ENCODE measurements at places on chromosomes 4 and X.

- DNase-seq: no peak
These were observed 1.0 kb downstream of the ACSL1 start for GRCh38 chr4:184824776-184825084.

DNA sequence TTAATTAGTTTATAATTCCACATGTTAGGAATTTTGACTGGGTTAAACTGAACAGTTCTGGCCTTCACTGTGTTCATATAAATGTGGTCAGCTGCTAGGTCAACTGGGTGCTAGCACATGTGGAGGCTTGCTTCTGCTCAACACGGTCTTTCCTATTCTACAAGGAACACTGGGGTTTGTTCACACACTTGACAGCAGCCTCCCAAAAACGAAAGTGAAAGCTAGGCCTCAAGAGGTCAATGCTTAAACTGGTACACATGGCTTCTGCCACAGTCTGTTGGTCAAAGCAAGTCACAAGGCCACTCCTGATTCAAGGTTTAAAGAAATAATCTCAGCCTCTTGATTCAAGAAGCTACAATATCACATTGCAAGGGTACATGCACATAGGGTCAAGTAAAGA lies 126.5 kb downstream of the QDPR start:
- no peak for DNase-seq

DNA sequence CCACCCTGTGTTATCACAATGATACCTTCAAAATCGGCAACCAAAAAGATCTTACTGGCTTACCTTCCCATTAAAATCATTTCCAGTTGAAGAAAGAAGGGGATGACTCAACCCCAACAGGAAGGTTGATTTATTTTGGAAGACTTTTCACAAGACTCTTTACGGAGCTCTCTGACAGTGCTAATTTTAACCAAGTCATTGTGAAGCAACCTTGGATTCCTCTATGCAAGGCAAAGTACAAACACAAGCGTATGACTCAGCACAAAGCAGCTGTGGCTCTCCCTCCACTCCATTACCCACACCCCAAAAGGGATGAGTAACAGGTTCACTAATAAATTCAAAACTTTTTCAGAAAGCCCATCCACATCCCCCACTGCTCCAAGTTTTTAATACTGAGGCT lies 213.8 kb upstream of the FGF13 start:
- DNase-seq: no peak

DNA sequence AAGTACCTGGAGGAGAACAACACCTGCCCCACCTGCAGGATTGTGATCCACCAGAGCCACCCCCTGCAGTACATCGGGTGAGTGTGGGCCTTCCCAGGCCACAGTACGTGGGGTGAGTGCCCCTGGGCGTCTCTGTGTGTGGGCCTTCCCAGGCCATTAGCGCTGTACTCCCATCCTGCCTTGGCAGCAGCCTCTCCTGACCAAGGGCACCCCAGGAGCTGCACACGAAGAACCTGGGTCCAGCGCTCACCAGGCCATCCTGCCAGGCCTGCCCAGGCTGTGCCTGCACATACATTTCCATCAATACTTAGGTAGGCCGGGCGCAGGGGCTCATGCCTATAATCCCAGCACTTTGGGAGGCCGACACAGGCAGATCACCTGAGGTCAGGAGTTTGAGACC lies 29.3 kb downstream of the PCGF3 start:
- DNase-seq: no peak

- no peak for DNase-seq
These were observed 274.9 kb upstream of the PITX2 start for GRCh38 chr4:110897784-110898183.

GRCh38 chr4:73068491-73069337 lies 802 bp downstream of the COX18 start:
- no peak for DNase-seq

GRCh38 chr4:173288698-173289352 lies 45.3 kb downstream of the HMGB2 start:
- no peak for DNase-seq

DNA sequence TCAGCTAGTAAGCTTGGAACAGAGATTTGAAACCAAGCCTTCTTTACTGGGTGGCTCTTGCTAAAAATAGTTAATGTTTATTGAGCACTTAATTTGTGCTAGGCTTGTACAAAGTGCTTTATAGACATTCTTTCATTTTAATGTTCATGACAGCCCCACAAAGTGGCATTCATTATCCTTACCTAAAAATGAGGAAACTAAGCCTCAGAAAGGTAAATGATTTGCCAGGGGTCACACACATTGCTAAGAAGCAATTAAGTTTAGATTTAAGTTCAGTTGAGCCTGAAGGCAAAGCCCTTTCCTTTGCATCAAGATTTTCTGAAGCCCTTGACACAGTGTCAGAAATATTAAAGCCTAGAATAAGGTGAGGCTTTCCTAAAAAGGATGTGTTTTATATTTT lies 327.5 kb upstream of the FGF13 start:
- DNase-seq: no peak

- no peak for DNase-seq
These were observed 837.6 kb downstream of the PDHA2 start for GRCh38 chr4:96677499-96677898.

DNA sequence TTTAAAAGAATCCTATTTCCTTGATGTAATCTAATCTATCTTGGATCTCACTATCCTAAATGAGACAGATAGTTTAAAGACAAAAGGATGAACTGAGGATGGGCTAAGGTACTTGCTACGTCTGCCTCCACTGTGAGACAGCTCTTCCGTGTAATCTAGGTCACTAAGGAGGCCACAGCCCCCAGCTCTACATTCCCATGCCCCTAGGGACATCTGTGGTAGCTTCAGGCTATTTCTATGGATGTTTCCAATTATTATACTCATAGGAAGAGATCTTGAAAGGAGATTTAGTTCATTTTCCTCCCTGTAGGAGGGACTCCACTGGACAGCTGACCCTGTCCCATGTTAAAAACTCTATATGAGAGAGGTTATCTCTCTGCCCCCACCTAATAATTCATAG lies 140.8 kb upstream of the TRPC5 start:
- no peak for DNase-seq

DNA sequence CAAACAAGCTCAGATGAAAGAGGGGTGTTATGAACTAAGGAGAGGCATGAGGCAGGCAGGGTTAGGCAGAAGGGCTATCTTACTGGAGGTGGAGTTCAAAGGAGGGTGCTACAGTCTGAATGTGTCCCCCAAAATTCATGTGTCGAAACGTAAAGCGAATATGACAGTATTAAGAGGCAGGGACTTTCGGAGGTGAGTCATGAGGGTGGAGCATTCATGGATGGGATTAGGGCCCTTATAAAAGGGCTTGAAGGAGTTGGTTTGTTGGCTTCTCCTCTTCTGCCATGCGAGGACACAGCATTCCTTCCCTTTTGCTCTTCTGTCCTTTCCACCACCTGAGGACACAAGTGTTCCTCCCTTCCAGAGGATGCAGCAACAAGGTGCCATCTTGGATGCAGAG lies 22.9 kb downstream of the APLN start:
- DNase-seq: no peak

- no peak for DNase-seq
These were observed 3.5 kb upstream of the ZFP92 start for GRCh38 chrX:153407736-153408135.

- peak; percentile 38 for DNase-seq
These were observed 43.0 kb downstream of the CCDC158 start for GRCh38 chr4:76377911-76378310.

DNA sequence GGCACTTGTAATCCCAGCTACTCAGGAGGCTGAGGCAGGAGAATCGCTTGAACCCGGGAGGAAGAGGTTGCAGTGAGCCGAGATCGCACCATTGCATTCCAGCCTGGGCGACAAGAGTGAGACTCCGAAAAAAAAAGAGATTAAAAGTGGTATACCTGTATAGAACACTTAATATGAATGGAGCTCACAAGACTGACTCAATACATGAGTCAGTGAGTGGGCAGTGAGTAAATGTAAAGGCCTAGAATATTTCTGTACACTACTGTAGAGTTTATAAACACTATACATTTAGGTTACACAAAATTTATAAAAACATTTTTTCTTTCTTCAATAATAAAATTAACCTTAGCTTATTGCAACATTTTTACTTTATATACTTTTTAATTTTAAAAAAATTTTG lies 93.8 kb downstream of the CENPC start:
- DNase-seq: no peak

- DNase-seq: no peak
These were observed 95.1 kb upstream of the LIMCH1 start for GRCh38 chr4:41442810-41443209.

- no peak for DNase-seq
These were observed 689 bp upstream of the TMA16 start for GRCh38 chr4:163493643-163494359.

GRCh38 chrX:24148535-24149350 lies 786 bp upstream of the ZFX start:
- DNase-seq: no peak

- DNase-seq: no peak
These were observed 22.9 kb upstream of the FAT1 start for GRCh38 chr4:186746581-186746980.

- DNase-seq: no peak
These were observed 11.6 kb downstream of the SORBS2 start for GRCh38 chr4:185800266-185800945.

DNA sequence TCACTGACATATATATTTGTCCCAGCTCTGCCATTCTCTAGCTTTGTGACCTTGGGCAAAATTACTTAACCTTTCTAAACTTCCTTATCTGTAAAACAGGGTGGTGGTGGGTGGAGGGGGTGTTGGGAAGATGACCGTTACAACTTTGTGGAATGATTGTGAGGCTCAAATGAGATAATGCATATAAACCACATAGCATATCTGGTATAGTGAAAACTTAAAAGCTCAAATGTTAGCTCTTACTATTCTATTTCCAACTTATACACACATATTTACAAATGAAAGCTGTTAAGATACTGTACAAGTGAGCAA lies 52.9 kb upstream of the HPRT1 start:
- DNase-seq: no peak

- DNase-seq: no peak
These were observed 7.7 kb upstream of the MAPK10 start for GRCh38 chr4:86367577-86367976.

DNA sequence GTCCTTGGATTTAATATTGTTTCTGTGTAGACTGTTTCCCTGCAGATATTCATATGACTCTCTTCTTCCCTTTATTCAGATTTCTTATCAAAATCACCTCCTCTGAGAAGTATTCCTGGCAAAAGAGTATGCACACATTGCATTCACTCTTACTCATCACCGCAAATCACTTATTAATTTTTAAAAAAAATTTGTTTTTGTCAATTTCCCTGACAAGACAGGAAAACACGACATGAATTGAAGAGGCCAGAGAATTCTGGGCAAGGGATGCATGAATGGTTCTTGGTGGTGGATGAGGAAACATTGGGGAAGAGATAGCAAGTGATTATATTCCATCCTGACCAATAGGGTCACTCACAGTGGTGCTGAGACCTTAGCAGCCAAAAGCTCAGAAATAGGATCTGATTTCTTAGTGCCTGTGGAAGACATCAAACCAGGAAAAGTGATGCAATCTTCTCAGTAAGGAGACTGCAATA lies 522.5 kb upstream of the AGA start:
- DNase-seq: no peak

- DNase-seq: no peak
These were observed 11.5 kb upstream of the ADGRG2 start for GRCh38 chrX:19133784-19134183.

DNA sequence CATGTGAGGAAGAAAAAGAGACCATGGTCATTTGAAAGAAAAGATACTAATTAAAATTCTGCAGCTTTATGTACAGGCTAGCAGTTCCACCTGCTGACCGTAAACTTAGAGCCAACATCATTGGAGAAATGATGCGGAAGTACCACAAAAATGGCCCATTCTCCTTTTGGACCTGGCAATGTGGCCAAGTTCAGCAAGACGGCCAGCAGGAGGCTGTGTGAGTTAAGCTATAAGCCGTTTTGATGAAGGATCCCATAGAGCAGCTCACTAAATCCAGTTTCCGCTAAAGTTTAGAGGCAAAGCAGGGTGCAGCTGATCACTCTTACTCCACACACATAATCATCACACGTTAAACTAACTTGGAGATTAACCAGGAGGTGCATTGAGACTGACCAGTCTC lies 133.8 kb downstream of the LDB2 start:
- DNase-seq: no peak

DNA sequence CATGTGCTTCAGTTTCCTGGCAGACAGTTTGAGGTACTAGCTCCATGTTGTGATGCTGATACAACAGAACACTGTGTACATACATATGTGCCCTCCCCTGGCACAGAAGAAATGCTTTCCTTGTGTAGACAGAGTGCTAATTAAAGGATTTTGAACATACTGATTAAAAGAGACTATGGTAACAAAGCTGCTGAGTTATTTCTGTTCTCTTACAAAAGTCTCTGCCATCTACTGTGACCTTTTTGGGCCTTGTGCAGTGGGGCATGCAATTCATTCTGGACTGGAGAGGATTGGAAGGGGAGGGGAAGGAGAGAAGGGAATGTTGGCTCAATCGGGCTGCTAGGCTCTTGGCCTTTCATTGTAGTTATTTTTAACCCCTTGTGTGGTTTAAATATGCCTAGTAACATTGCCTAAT lies 6.0 kb downstream of the PDLIM5 start:
- DNase-seq: no peak

GRCh38 chrX:105116486-105116885 lies 104.0 kb downstream of the TEX13A start:
- no peak for DNase-seq

DNA sequence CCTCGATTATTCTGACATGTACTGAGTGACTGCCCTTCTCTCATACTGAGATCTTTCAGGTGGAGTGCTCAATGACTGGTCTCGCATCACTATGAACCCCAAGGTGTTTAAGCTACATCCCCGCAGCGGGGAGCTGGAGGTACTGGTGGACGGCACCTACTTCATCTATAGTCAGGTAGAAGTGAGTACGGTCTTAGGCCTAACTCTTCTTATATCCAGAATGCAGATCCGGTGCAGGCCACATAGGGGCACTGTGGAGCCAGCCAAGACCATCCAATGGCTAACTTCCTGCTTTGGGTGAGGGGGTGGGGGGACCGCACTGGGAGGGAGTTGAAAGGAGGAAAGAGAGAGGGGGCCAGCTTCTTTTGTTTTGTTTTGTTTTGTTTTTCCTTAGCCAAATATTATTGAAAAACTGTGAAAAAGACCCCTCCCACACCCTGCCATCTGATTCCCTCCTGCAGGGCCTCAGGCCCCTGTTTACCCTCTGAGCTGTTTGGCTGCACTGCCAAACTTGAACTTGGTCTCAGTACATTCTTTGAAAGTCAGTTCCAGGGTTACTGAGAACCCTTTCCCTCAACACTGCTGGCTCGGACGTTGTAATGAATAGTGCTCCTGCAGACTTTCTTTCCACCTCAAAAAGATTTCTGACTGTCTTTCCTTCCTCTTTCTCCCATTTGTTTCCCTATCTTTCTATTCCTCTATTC lies 16.2 kb downstream of the AWAT2 start:
- peak; percentile 2 for DNase-seq

- DNase-seq: no peak
These were observed 124.5 kb upstream of the NOCT start for GRCh38 chr4:138890891-138891570.

Measured in T-helper 9 cell (primary cell).